Germinal center (tissue), 1 donor: ENCODE measurements at places on chromosomes 1 and 21.

DNA sequence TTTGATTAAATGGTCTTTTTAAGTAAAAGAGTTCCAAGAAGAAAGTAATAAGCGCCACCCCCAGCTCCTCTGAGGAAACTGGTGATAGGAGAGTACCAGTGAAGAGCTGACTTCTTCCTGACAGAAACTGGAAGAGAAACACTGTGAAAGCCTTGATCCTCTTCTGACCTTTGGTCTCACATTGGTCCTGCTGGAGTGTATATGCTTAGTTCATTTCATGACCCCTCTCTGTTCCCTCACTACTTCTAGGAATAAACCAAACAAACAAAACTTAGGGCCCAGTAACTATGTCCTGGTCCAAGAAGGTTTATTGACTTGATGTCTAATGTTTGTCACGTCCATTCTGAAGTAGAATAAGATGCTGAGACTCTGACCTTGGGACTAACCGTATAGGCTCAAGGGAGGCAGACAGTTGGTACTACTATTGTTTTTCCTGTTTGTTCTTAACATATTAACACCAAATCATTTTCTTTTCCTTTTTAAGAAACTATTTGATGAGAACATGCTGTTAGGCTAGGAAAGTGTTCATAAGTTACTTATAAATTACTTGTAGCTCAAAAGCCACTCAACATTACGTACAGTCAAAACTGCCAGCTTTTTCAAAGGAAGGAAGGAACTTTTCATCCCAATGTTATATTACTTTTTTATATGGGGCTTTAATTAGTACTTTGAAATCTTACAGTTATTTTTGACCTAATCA is 57.9 kb downstream of the MIER1 start:
- no peak for DNase-seq

DNA sequence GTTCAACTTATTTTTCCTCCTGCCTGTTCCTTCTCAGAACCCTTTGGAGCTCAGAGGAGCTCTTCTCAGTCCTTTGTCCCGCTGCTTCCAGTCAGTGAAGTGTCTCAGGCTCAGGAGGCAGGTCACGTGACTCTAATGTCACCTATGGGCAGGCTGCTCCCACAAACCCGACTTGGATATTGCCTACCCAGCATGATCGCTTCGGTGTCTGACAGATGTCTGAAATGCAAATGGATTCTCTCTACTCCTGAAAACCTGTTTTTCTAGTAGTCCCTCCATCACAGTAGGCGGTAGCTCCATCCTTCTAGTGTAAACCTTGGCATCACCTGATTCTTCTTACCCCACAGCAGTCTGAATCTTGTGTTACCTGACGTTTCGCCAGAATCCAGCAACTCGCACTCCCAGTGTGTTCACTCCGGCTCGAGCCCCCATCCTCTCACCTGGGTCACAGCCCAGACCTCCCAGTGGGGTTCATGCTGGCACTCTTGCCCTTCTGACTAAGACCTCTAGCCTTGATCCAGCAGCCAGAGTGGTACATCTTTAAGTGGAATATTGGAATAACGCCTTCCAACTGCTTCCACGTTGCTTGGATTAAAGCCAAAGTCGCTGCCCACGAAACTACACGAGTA is 5.4 kb downstream of the PADI6 start:
- DNase-seq: no peak

DNA sequence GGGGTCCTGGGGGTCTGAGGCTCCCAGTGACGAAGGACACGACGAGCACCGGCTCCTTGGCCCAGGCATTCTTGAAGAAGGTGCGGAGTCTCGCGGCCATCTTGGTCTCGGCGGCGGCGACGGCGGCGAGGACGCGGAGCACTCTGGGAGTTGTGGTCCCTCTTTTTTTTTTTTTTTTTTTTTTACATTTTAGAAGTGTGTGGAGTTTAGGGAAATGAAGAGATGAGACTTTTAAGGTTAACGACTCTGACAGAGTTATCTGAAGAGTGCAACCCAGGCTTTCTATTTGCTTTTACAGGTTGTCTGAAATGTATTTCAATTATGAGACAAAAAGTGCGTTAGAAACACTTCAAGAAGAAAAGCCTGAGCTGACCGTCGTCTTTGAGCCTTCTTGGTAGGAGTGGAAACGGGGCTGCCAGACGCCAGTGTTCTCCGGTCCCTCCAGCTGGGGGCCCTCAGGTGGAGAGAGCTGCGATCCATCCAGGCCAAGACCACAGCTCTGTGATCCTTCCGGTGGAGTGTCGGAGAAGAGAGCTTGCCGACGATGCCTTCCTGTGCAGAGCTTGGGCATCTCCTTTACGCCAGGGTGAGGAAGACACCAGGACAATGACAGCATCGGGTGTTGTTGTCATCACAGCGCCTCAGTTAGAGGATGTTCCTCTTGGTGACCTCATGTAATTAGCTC is 9.7 kb downstream of the OR2B11 start:
- peak; percentile 17 for DNase-seq

DNA sequence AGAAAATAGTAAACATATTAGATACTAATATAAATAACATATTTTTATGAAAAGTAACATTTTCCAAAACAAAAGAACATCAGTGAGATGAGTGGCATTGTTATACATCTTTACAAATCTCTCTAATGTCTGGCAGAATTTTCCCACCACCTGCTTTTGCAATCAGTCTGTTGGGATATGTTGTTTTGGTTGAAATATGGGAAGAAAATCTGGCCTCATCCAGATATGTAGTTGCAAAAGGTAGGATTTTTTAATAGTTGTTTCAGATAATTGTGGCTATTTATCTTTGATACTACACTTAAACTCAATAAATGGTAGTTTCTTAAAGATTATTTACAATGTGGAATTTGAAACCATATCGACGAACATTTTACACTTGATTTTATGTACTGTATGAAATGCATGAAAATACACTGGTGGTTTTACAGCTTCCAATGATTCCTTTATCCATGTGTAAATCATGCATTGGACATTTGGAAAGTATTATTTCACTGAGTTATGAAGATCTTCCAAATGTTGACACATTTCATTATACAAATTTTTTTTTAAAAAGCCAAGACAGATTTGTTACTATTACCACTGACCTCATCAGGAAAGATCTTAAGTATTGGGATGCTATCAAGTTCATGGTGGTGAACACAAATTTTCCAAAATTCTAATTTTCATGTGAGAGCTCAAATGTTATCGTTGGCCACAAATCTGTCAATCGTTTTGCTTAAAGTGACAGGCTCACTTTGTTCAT is 74.1 kb upstream of the CD34 start:
- no peak for DNase-seq

DNA sequence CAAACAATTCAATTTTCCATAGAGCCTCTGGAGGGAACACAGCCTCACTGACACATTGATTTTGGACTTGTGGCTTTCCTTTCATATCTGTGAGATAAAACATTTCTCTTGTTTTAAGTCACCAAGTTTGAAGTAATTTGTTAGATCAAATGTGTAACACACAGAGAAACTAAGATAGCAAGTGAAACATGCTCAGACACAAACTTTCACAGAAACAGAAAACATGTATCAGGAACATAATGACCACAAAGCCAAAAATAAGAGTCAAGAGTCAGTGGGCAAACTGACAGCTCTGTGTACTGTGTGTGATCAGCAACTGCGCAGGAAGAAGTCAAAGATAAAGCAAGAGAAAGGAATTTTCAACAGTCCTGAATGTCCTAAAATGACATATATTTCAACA is 1237.5 kb downstream of the AMY1C start:
- DNase-seq: no peak

DNA sequence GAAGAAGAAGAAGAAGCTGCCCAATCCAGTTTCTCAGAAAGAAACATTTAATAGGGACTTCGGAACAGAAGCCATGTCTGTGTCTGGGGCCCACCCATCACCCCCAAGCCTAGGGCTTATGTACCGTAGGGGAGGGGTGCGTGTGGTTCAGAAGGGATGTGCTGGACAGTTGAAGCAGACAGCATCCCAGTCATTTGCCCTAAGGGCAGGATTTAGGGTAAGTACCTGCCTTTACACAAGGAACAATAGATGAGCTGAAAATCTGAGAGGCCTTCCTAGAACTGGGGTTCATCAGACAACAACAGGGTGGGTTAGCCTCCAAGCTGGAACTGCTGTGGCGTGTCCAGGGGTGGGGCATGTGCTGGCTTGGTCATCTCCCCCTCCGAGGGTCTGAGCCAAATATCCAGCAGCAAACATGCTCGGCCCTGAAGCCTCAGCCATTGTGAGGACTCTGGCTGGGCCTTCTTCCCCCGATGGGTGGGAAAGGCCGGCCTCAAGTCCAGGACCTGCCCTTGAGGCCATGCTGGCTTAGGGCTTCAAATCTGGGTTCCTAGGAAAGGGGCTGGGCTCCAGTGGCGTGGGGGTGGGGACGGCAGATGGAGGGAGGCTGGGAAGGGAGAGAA is 12.1 kb downstream of the CSTB start:
- DNase-seq: no peak

GRCh38 chr1:227707846-227708245 is 27.3 kb downstream of the JMJD4 start:
- no peak for DNase-seq

GRCh38 chr1:52063192-52063591 is 7.1 kb downstream of the BTF3L4 start:
- no peak for DNase-seq

DNA sequence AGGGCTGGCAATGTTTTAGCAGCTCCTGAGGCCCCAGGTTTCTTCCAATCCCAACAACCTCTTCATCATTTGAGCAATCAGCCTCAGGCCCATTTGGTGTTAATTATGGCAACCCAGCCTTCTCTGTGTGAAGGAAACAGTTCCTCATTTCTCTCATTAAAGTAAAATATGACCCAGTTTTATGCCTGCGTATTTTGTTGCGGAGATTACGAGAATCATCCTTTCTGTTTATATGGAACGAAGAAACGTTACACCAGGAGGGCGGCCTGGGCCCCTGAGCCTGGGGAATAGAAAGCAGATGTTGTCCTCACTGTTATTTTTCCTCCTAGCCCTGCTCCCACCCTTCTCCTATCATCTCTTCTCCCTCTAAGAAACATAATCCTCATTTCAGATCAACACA is 332.2 kb upstream of the USP24 start:
- DNase-seq: no peak

GRCh38 chr1:2504225-2504948 is 22.0 kb downstream of the PANK4 start:
- DNase-seq: no peak

DNA sequence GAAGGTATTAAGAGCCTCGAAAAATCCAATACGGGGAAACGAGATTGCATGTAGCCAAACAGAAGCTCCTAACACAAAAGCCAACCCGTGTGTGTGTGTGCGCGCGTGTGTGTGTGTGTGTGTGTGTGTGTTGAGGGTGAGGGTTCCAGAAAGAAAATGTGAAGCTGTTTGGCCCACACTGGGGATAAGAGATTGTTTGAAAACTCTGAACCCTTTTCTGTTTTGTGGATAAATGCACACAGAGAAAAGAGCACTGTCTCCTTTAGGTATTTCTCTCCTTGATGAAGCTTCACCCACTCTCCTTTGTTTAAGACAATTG is 1.9 kb downstream of the WLS start:
- no peak for DNase-seq

GRCh38 chr1:17881761-17882160 is 126.6 kb downstream of the ACTL8 start:
- no peak for DNase-seq

GRCh38 chr1:179447489-179447888 is 81.7 kb downstream of the AXDND1 start:
- no peak for DNase-seq

DNA sequence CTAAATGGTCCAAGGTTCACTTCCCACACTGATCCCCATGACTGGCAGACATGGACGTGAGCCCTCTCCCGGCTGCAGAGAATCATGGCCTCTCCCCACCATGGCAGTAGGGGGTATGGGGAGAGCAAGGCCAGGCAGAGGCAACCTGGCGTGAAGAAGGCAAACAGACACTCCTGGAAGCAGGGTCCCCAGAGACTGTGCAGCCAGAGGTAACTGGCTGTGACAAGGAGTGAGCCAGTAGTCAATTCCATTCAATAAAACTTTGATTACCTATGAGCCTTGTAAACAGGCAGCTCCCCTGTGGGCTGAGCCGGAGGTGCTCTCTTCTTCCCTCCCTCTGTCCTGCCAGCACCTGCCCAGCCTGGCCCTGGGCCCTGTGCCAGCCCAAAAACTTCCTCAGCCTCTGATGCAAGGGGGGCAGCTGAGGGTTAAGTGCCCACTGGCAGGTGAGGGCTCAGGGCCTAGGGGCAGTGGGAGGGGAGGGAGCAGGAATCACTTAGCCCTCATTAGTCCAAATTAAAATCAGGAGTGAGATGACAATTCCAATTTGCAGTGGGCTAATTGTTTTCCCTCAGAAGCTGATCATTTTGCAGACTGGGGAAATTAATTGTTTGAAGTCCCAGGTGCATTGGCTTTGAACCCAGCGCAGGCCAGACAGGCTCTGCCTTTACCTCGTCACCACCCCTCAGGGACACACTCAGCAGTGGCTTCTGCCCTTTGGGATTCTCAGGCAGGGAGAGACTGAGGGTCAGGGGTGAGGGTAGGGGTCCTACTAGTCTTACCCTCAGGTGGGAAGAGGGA is 35.6 kb downstream of the LRRN2 start:
- DNase-seq: no peak

DNA sequence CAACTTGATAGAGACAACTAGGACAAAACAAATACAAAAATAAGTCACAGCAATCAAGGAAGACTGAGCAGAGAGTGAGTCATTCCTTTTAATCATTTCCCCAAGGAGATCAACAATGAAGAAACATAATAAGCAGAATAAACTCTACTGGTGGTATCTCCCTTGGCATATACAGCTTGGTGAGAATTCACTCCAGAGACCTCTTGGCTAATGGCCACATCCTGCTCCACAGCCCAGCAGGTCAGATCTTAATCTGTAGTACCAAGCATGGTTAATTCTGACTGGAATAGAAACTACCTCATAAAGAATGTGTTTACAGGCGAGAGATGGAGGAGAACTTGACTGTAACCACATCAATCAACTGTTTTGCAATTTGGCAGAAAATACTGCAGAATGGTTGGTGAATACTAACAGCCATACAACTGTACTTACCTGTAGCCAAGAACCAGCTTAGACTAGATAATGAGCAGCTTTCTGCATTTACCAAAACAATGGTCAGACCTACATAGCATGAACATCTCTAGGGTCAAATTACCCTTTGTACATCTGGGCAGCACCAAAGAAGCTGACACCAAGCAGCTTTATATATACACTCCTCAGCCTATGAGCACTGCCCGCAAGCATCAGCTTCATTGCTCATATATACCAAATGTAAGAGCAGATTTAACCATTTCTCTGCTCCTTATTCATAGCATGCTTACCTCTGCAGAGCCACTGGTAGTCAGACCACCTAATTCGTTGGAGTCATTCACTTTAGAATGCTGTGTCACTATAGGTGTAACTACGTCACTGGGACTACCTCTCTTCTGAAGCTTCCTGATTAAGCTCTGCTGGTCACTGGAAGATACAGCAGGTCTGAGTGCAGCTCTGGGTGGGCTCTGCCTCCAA is 51.0 kb downstream of the KIAA0319L start:
- no peak for DNase-seq

GRCh38 chr1:60279798-60280197 is 206.2 kb upstream of the C1orf87 start:
- no peak for DNase-seq

DNA sequence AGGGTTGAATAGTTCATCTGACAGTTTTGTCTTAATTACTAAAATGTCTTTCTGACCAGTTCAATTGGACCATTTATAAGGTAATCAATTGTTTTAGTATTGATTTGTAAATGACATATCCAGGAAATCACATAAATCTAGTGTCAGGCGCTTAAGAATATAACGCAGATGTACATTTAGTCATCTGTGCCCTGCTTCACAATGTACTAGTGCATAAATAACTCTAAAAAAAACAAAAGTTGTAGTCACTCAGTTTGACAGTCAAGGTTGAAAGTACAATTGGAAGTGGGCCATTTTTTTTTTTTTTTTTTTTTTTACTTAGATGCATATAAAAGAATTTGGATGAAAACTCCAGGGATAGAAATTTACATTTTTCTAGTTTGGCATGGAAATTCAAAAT is 490.4 kb downstream of the PTPRC start:
- no peak for DNase-seq
